ENCODE measurements at places on chromosomes 5 and 9. TPM values are rescaled to one million over a fixed set of nuclear protein-coding genes. Genes with fewer than 3 reads are reported as not detected.

GRCh38 chr5:113299591-113299990, 135.2 kb downstream of the TSSK1B start:
- DNase-seq = no peak

GRCh38 chr5:176527246-176528222, 9.7 kb downstream of the RNF44 start:
- DNase-seq = no peak

DNA sequence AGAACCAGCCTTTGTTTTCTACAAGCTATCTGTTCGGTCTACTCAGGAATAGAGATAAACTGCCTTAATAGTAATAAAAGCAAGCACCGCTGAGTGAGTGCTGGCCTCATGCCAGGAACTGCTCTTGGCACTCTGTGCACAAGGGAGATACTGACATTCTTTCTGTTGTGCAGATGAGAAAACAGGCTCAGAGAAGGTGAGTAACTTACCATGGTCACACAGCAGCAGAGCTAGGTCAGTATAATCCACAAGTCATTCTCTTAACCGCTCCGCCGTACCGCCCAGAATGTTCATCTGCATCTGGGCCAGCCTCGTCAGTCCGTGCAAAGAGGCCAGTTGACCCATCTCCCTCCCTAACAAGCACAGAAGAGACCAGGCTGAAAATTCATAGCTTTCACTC, 27.4 kb downstream of the QRFP start:
- no peak for DNase-seq

DNA sequence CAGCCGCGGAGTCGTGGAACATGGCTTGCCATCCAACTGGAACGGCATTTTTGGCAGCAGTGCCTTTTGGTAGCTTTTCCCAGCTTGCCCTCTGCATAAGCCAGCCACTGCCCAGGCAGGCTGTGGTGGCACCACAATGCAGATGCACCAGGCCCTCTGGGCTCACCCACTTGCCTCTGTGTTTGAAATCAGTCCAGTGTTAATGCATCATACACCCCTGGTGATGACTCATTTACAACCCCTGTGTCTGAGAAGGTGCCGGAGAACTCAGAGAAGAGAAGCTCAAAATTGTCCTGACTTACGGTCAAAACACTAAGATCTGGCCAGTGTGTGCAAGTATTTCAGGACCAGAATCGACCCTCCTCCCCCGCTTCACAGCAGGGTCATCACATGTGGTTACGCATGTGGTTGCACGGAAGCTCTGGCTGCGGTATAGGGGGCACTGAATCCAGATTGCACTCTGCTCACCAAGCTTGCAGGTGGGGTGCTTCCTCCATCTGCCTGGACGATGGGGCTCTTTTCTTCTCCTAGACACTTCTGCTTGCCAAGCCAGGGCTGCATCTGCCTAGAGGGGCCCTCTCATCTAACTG, 66.5 kb upstream of the SMIM15 start:
- peak; percentile 84 for DNase-seq

DNA sequence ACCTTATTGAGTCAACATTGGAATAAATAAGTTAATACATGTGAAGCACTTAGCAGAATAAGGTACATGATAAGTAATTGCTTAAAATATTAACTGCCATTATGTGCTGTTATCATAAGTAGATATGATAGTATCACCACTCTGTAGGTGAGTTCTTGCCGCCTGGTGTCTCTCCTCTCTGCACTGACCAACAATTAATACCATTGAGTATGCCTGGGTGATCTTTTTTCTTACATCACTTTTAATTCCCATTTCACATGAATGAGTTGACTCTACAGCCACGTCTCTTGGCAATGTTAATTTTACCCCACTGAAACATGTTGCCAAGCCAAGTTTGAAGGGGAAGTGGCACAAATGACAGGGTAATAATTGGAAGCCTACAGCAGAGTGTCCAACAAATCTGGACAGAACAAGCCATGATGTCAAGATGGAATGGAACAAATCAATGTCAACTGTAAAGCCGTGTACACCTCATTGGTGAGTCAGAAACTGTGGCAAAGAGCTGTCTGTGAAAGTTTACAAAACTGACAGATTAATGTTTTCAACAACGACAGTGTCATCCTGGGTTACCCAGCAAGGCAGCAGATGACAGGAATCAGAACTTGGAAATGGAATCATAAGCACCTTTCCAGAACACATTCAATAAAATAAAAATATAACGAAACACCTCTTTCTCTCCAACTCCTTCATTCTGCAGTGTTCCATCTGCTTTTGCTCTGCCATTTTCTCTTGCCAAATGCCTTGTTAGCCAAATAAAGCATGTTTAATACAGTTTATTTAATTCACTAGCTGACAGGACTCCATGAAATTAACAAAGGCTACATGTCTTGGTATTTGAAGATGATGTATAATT, 330.9 kb downstream of the CTNND2 start:
- no peak for DNase-seq

DNA sequence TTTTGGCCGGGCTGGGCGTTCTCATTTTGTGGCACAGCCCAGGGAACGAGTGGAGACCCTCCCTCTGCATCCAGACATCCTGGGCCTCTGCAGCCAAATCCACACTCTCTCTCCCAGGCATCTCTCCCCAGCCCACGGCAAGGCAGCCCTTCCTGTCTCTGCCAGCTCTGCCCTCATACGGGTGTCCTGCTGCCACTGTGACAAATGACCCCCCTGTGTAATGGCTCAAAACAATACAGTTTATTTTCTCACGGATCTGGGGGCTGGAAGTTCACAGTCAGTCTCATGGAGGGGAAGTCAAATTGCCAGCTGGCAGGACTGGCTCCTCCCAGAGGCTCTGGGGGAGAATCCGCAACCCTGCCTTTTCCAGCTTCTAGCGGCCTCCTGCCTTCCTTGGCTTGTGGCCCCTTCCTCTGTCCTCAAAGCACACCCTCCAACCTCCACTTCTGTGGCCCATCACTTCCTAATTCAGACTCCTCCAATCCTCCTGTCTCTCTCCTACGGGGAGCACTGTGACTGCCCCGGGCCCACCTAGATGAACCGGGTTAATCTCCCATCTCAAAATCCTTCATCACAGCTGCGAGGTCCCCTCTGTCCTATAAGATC, 70.2 kb upstream of the COL5A1 start:
- no peak for DNase-seq

The HAVCR2 gene
- 0.12 TPM for total RNA-seq

The HAPLN1 gene
- 24.4 TPM for total RNA-seq

The TTC23L gene
- not detected for total RNA-seq

The ACTBL2 gene
- 8.7 TPM for total RNA-seq
